ENCODE measurements at places on chromosomes 16 and 17. TPM values are rescaled to one million over a fixed set of nuclear protein-coding genes. Genes with fewer than 3 reads are reported as not detected.
A peak's percentile ranks its signal among the peaks of the same experiment; 100 is the strongest.

DNA sequence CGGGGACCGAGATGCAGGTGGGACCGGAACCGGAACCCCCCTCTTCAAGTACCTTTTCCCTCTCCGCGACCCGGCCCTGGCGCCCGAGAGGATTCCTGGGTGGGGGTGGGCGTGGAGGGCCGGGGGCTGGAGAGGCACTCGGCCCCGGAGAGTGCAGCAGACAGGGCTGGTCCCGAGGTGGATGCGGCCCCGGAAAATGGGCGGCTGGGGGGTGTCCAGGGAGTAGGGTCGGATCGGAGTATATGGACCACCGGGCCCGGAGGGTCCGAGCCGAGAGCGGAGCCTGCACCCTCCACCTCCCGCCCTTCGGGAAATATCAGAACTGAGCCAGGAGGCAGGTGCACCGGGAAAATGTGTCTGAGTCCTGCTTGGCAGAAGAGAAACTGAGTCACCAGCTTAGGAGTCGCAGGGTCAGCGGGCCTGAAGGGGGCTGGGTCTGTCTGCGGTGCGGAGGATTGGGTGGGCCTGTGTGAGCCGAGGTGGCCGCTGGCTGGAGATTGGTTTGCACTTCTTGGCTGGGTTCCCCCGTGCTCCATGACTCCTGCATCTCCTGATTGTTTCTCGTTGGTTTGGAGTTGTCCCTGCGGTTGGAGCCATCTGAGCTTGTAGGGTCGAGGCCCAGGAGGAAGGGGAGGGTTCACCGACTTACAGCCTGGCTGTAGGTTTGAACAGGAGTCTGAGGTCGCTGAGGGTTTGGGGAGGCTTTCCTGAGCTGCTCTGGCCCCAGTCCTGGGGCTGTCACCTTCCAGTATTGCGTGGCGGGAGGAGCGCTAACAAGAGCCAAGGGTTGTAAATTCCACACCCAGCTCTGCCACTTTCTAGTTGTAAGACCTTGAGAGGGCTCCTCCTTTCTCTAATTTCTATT, 518 bp downstream of the SH2B1 start:
- peaks cover 9% of the 10 kb centered on the region for H3K4me1 ChIP-seq
- H3K27me3 ChIP-seq = no peaks in the 10 kb centered on the region
- peak overlapping the region; percentile 98 for H3K27ac ChIP-seq
- peaks cover 17% of the 10 kb centered on the region for H3K36me3 ChIP-seq
- peak overlapping the region; percentile 91 for H3K4me3 ChIP-seq

GRCh38 chr16:72474501-72475123, 302.7 kb upstream of the PMFBP1 start:
- H3K27ac ChIP-seq = no peak overlapping the region
- no peaks in the 10 kb centered on the region for H3K27me3 ChIP-seq
- peak; percentile 43 for DNase-seq
- peaks cover 3% of the 10 kb centered on the region for H3K4me1 ChIP-seq
- H3K4me3 ChIP-seq = no peak overlapping the region
- H3K36me3 ChIP-seq = no peaks in the 10 kb centered on the region

- H3K27me3 ChIP-seq = no peaks in the 10 kb centered on the region
- H3K4me3 ChIP-seq = no peak overlapping the region
- peaks cover 25% of the 10 kb centered on the region for H3K4me1 ChIP-seq
- DNase-seq = no peak
- no peak overlapping the region for H3K27ac ChIP-seq
- no peaks in the 10 kb centered on the region for H3K36me3 ChIP-seq
Measured at GRCh38 chr16:84528322-84528721, 23.9 kb upstream of the MEAK7 start.

The TMC5 gene
- total RNA-seq = not detected

- H3K27me3 ChIP-seq = no peaks in the 10 kb centered on the region
- H3K4me3 ChIP-seq = no peak overlapping the region
- H3K4me1 ChIP-seq = peaks cover 2% of the 10 kb centered on the region
- H3K36me3 ChIP-seq = peaks cover 2% of the 10 kb centered on the region
Measured at GRCh38 chr17:37188157-37188556, 187.6 kb upstream of the C17orf78 start.

GRCh38 chr16:53069772-53070171, 15.0 kb downstream of the CHD9 start:
- no peak for DNase-seq
- no peak overlapping the region for H3K4me3 ChIP-seq
- H3K27me3 ChIP-seq = no peaks in the 10 kb centered on the region
- no peaks in the 10 kb centered on the region for H3K36me3 ChIP-seq

DNA sequence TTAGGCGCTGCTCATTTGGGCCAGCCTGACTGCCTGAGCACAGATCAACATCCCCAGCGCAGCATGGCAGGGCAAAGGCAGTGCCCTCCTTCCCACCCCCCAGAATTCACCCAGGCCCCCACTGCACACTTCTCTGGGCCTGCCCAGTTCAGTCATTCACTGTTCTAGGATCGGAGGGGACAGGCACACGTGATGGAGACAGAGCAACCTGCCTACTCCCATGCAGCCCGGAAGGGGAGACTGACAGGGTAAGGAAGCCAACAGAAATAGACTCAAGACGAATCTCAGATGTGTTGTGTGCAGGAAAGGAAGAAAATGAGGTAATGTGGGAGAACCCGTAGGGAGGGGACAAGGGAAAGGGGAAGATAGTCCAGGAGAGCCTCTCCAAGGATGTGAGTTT, 59.2 kb upstream of the LYRM9 start:
- no peak overlapping the region for H3K4me3 ChIP-seq
- no peaks in the 10 kb centered on the region for H3K4me1 ChIP-seq
- H3K27me3 ChIP-seq = no peaks in the 10 kb centered on the region

The PRSS21 gene
- 0.17 TPM for total RNA-seq

DNA sequence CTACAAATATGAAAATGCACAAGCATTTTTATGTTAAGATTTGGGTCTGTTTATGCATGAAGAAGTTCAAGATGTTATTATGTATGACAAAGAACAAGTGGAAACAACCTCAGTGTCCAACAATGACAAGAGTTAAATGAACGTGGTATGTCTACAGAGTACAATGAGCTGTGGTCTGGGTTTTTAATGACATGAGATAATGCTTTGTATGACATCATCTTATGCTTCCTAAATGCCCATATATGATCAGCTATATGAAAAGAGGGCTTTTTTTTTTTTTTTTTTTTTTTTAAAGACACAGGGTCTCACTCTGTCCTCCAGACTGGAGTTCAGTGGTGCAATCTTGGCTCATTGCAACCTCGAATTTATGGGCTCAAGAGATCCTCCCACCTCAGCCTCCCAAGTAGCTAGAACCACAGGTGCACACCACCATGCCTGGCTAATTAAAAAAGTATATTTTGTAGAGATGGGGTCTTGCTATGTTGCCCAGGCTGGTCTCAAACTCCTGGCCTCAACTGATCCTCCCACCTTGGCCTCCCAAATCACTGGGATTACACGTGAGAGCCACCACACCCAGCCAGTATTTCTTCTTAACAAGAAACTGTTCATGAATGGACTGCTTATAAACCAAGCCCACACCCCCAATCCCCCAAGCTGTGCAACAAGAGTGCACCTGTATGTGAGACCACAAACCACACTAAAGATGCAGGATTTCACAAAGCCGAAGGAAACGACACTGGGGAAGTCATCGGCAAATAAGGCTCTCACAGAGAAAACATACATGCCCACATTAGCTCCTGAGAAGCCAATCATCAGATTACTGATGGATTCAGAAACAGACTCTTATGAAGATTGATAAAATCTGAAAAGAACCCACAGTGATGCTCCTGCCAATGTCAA, 114.5 kb downstream of the CPPED1 start:
- no peak overlapping the region for H3K4me3 ChIP-seq
- no peak overlapping the region for H3K27ac ChIP-seq
- H3K4me1 ChIP-seq = no peaks in the 10 kb centered on the region

DNA sequence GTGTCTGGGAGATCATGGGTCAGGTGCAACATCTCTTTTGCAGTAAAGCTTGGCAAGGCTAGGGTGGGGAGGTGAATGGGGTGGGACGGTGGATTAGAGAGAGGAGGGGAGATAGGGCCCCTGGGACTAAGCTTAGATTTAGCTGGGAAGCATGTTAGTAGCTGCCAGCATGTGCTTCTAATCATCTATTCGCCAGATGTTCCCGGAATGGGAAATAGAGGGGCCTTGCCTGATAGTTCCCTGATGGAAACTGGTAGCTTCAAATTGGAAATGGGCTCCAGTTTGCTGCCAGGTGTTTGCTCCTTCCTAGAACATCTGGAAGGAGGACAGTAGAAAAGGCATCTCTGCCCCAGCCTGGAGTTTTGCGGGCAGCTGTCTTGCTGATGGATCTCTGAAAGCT, 176.1 kb downstream of the CCDC182 start:
- H3K4me3 ChIP-seq = no peak overlapping the region
- H3K36me3 ChIP-seq = no peaks in the 10 kb centered on the region
- no peak overlapping the region for H3K27ac ChIP-seq
- H3K27me3 ChIP-seq = no peaks in the 10 kb centered on the region
- H3K4me1 ChIP-seq = no peaks in the 10 kb centered on the region
- no peak for DNase-seq

The GPR142 gene
- not detected for total RNA-seq

- H3K4me1 ChIP-seq = peaks cover 13% of the 10 kb centered on the region
- H3K4me3 ChIP-seq = no peak overlapping the region
- peak overlapping the region; percentile 19 for H3K27ac ChIP-seq
- no peak for DNase-seq
Measured at GRCh38 chr16:27323781-27324561, 10.2 kb downstream of the IL4R start.

All from fibroblast of lung (primary cell).